ENCODE measurements at places on chromosomes 4 and X.

GRCh38 chr4:25330905-25331808 lies 18.6 kb downstream of the ZCCHC4 start:
- DNase-seq, result no peak

GRCh38 chr4:155529716-155530115 lies 136.9 kb upstream of the GUCY1A1 start:
- DNase-seq, result no peak

- DNase-seq, result peak; percentile 5
These were observed 1267.2 kb downstream of the RAPGEF2 start for GRCh38 chr4:160370046-160370445.

GRCh38 chr4:82678051-82678450 lies 116.3 kb upstream of the TMEM150C start:
- no peak for DNase-seq

DNA sequence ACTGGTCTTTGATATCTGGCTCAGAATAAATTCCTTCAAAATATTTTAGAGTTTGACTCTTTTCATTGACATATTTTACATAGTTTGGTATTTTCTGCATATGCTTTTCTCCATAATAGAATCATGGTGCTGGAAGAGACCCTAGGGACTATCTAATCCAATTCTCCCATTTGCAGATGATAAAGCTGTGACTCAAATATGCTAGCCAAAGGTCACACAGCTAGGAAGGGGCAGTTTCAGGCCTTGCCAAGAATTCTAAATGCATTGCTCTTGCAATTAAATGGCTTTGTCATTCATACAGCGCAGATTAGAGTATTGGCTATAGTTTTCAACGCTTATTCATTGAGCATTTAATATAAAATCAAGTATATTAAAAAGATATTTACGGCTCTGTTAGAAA lies 374.1 kb upstream of the RASGEF1B start:
- peak; percentile 73 for DNase-seq

DNA sequence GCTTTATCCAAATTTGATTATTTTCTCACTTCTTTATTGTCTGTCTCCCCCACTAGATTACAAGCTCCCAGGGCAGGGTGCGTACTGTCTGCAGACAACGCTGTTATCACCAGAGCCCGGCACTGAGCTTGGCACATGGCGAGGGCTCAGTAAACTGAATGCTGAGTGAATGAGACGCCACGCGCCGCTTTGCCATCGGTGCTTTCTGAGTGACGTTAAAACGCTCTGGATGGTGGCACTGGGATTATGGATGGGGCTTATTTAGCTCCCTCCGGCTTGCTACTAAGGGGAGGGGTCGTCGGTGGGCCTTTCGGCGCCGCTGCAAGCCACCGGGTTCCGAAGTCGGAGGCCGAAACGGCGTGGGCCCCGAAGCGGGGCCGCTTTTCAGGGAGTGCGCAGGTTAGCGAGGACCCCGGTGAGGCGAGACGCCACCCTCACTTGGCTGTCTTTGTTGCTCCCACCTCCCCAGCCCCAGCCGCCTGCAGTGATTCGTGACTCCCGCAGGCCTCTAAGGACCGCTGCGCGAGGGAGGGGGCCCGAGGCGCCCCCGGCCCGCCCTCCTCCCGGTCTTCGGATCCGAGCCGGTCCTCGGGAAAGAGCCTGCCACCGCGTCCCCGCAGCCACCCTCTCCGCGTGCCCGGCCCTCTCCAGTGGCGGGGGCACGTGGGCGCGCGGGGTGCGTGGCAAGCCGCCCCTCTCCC lies 569 bp upstream of the FHL1 start:
- no peak for DNase-seq

DNA sequence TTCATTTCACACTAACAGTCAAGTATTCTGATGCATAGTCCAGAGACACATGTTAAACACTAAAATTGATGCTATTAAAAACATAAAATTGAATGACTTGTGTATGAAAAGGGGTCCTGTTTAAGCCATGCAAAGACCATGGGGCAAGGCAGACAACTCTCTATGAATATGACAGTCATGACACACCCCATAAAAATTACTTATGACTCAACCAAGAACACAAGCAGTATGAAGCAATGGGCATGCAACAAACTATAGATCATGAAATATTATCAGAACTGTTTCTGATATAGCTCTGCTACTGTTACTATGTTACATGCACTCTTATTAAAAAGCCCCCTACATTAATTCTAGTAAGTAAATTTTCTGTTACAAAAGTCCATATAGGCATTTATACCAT lies 57.5 kb upstream of the ZCCHC13 start:
- no peak for DNase-seq

- DNase-seq, result peak; percentile 78
These were observed 15.4 kb downstream of the STOX2 start for GRCh38 chr4:183920512-183920911.

DNA sequence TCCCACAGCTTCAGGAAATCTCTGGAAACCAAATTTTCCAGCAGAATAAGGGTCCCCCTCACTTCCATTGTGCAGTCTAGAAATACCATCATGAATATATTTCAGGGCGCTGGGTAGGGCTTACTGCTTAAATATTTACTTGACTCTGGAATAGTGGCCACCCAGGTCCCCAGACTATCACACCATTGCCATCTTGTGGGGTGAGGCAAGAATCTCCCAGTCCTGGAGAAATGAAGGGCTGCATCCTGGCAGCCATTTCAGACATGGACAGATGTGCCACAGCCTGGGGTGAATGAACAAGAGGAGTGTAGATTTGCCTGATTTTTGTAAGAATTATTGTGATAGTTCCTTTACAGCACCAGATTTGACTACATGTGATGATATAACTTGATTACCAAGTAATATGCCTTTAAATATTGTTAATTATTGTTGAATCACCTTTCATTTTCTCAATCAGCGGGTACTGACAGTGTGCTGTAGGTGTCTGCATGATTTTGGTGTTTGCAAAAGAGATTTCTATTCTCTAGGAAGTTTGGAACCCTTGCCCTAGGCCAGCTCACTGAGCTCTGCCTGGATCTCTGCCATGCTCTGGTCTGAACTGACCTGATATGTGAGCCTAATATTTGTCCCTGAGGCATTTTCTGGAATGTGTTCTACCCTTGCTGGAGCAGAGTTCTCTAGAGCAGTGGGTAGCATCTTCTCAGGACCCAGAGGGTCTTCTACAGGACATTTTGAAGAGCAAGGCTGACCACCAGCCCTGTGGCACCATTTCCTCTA lies 183.4 kb downstream of the KIT start:
- peak; percentile 39 for DNase-seq

DNA sequence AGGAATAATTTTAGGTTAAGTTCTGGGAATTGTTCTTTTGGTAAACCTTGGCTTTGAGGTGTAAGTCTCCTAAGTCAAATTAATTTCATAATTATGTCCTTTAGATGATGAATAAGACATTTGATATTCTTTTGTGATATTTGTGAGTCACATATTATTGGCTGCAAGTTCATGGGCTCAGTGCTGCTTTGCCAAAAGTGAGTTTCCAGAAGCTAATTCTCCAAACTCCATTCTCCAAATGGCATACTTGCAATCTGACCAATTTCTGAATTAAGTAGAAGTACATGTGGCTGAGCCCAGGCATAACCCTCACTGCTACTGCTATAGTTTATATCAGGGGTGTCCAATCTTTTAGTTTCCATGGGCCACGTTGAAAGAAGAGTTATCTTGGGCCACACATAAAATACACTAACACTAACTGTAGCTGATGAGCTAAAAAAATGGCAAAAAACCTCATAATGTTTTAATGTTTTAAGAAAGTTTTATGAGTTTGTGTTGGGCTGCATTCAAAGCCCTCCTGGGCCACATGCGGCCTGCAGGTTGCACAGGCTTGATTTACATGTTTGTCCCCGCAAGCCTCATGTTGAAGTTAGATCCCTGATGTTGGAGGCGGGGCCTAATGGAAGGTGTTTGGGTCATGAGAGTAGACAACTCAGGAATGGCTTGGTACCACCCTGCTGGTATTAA lies 196.1 kb downstream of the ZNF330 start:
- no peak for DNase-seq

GRCh38 chrX:9182041-9182440 lies 148.1 kb upstream of the FAM9B start:
- DNase-seq, result no peak

- no peak for DNase-seq
These were observed 3.2 kb upstream of the FAM50A start for GRCh38 chrX:154440623-154441357.

- DNase-seq, result no peak
These were observed 173.0 kb upstream of the TET2 start for GRCh38 chr4:104973708-104974107.

GRCh38 chrX:21747558-21747957 lies 10.4 kb downstream of the SMPX start:
- peak; percentile 56 for DNase-seq

GRCh38 chr4:74120086-74120485 lies 21.1 kb upstream of the CXCL2 start:
- DNase-seq, result no peak

GRCh38 chr4:98919996-98920395 lies 8.9 kb downstream of the EIF4E start:
- no peak for DNase-seq

DNA sequence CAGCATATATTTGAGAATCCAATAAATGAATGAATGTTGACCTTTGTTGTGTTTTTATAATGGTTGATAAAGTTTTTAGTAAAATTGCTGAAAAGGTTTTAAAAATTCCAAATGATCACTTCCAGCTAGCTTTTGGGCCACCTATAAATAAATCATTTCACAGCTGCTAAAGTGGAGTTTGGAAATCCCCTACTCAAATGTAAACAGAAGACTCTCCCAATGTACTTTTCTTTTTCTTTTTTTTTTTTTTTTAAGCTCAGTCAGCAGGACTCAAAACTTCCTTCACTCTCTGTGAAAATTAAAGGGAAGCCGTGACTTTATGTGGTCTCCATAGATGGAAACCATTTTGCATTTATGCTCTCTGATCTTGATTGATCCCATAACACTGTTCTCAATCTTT lies 45.2 kb downstream of the CXCL13 start:
- no peak for DNase-seq

DNA sequence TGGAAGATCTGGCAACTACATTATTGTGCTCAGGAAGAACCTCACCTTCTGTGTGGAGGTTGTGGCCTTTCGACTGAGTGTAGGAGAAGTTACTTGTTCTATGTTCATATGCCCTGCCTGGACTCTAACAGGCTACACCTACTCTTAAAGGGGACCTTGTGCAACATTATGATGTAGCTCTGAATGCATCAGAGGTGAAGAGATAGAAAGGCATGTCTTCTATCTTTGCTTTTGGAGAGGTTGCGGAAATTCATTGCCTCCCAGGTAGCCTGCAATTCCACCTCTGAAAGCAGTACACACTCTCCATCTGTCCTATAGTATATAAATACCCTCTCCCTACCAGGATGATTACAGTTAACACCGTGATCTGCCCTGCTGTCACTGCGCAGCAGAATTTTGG lies 7.1 kb upstream of the SLAIN2 start:
- no peak for DNase-seq

DNA sequence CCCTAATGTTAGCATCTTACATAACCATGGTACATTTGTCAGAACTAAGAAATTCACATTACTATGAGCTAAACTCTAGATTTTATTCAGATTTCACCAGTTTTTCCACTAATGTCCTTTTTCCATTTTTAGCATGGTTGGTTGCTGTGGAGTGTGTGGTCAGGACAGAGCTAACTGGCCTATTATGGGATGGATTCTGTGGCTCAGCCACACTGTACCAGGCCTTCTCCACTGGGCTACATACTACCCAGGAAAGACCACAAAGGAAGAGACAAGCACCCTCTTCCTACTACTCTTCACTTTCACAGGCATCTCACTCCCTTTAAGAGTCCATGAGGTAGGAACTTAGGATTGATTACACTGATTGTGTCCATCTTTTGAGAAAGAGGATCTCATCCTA lies 67.4 kb downstream of the ZNF827 start:
- DNase-seq, result no peak

- no peak for DNase-seq
These were observed 12.6 kb upstream of the JADE1 start for GRCh38 chr4:128796934-128797333.

DNA sequence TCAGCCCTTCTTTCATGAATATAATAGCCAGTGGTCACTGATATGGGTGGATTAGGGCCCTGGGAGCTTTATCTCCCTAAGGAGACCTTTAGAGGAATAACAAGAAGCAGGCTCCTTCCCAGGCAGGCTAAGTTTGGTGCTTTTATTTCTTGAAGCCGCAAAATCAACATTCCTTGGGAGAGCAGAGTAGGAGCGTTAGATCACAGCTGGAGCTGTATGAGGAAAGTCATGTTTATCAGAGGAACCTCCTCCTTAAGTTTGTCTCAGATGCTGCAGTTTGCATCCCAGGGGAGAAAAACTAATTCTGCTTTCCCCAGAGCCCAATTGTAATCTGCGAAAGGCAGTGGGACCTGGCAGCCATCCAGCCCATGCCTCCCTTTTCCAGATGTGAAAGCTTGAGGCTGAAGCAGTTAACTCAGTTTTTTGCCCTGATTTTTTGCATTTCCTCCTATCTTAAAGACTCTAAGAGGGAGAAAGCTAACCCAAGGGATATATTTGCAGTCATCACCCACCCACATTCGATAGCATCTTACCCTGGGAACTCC lies 186.0 kb upstream of the FRMPD4 start:
- DNase-seq, result peak; percentile 10

GRCh38 chrX:1106478-1107210 lies 105.8 kb downstream of the CRLF2 start:
- peak; percentile 9 for DNase-seq

- no peak for DNase-seq
These were observed at the start of gene CCKAR for GRCh38 chr4:26490111-26490959. TSS of gene CCKAR (minus strand) at chr4:26490484. CDS start at chr4:26490267, 217 bp downstream.

- DNase-seq, result no peak
These were observed 151.2 kb downstream of the DTHD1 start for GRCh38 chr4:36432586-36432985.

GRCh38 chrX:85977218-85977617 lies 70.1 kb downstream of the CHM start:
- no peak for DNase-seq

DNA sequence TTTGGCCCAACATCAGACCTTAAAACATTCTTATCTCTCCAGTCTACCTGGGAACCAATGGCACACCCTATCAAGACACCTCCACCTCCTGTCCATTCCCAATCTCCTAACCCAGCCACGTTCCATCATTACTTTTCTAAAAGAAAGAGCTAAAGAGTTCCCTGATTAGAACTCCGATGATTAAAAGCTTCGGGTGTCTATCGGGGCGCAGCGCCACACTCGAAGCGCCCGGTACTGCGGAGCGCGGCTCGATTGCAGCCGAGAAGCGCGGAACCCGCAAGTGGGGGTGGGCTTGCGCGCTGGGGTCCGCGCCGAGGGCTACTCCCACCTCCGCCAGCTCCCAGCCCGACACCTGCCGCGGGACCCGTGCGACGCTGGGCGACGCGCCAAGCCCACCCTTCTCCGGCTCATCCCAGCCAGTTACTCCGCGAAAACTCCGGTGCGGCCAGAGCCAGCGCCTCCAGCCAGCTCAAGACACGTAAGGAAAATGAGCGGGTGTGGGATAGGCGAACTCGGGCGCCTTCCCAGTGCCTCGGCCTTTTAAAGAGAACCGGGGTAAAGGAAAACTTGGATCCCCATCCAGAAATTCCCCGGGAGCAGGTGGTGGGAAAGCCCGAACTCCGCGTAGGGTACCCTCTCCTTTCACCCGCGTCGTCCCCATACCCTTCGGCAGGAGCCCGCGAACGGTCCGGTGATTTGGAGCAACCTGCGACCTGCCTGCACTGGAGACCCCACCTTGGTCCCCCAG lies 593 bp downstream of the NPY1R start:
- DNase-seq, result peak; percentile 44

All from mesendoderm (in vitro differentiated cells).